NCI-H446 treated with DMSO at 0.1 percent for 48 hours (cell line): ENCODE measurements at places on chromosomes 13 and 19.

DNA sequence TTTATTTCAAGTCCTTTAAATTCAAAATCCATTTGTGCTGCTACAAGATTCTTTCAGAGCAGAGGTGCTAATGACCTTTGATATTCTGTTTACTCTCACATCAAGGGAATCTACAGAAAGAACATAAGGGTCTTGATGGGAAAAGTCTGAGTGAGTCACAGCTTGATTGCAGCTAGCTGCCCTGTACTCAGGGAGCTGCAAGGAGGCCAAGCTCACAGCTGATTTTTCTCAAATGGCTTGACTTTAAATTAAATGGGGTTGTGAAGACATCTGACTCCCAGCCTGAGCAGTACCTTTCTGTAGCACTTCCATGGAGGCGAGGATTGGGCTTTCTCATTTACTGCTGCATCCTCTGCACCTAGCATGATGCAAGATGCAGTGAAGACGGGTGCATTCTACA, 62.5 kb downstream of the RAP2A start:
- DNase-seq = no peak

DNA sequence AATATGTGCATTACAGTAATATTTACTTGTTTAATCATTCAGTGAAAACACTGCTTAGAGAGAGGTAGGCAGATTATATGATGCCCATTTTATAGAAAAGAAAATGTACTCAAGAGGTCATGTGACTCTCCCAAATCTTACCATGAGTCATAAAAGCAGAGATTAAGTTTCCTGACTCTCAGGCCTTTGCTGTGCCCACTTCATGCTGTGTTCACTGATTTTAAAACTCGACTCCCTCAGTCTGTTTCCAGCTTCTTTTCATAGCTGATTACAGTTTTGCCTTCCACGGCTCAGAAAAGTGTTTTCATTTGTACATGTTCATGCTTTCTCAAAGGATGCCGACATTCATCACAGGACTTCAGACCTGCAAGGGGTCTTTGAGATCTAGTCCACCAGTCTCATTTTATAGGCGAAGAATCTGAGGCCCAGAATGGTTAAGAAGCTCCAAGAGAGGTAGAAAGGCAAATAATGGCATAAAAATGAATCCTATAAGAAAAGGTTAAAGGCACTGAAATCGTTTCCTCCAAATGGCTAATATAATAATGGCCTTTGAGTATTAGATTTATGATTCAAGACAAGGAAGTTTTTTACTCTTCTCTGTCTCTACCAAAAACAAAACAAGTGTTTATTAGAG, 9.0 kb upstream of the IPO5 start:
- no peak for DNase-seq

DNA sequence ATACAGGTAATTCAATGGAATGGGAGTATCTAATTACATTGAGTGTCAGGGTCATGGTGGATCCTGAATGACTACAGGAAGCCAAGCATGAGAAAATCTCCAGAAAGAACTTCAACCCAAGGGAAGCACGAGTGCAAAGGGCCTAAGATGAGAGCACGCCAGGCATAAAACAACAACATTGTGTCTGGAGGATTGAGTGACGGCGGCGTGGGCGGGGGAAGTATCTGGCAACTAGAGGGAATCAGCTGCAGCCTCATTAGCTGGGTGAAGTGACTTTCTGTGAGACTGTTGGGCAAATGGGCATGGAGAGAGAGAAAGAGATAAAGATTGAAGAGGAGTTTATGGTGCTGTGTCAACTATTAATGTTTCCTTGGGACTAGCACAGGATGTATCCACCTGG, 194.3 kb downstream of the GPC6 start:
- DNase-seq = no peak

GRCh38 chr13:101181076-101181685, 235.1 kb downstream of the NALCN start:
- no peak for DNase-seq

DNA sequence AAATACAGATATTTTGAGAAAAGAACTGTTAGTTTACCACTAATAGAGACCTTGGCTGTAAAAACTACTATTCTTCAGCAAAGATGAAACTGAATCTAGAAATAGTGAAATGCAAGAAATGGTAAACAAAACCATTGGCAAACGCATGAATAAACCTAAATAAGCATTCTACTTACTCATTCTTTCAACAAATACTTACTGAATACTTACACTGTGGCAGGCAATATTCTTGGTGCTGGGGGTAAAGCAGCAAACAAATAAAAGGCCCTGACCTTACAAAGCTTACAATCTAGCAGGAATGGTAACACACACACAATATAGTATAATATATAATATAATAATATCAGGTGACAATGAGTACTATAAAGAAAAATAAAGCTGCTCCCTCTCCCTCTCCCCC, 38.7 kb downstream of the KATNAL1 start:
- DNase-seq = no peak

- no peak for DNase-seq
Measured at GRCh38 chr19:18368504-18369222, 17.3 kb upstream of the GDF15 start.

- no peak for DNase-seq
Measured at GRCh38 chr19:44072543-44073401, 813 bp downstream of the ZNF284 start.

DNA sequence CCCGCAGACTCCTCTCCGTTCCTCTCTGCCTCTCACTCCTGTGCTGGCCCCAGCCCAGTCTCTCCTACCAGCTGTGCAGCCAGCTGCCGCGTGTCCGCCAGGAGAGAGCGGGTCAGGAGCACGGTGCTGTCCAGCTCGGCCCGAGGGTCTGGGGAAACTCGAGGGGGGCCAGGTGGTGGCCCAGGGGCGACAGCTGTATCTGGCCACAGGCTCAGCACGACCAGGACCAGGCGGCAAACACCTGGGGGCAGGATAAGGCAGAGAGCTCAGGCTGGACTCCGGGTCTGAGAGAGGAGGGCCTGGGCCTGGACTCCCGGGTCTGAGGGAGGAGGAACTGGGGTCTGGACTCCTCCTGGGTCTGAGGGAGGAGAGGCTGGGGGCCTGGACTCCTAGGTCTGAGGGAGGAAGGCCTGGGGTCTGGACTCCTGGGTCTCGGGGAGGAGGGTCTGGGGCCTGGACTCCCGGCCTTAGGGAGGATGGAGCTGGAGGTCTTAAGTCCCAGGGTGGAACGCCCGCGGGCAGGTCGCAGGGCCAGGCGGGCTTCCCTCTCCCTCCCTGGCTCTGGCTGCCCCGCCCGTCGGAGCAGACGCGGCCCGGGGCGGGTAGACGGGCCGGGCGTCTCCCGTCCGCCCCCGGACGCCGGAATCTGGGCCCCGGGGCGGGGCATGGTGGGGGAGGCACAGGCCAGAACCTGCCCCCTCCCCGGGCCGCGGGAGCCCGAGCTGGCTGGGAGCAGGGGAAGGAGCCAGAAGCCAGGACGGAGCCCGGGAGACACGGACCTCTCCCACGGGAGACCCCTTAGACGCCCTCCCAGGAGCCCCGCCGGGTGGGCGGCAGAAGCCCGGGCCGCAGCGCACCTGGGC, 1.3 kb downstream of the IL11 start:
- DNase-seq = no peak

GRCh38 chr19:4503825-4504170, 14.5 kb downstream of the PLIN4 start:
- DNase-seq = no peak

DNA sequence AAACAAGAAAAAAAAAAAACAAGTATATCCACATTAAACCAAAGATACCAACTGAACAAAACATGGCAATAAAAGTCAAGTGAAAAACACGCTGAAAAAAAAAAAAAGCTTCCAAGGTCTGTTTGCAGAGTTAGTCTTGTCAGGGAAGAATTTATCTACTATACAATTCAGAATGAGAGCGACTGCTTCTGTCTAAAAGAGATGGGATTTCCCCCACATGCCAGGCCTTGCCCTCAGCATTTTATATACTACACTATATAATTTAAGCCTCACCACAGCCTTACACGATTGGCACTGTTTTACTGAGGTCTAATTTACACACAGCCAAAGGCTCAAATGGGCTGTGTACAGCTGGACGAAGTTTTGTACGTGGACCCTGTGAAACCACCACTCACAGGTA, 67.3 kb downstream of the FOXO1 start:
- DNase-seq = no peak

DNA sequence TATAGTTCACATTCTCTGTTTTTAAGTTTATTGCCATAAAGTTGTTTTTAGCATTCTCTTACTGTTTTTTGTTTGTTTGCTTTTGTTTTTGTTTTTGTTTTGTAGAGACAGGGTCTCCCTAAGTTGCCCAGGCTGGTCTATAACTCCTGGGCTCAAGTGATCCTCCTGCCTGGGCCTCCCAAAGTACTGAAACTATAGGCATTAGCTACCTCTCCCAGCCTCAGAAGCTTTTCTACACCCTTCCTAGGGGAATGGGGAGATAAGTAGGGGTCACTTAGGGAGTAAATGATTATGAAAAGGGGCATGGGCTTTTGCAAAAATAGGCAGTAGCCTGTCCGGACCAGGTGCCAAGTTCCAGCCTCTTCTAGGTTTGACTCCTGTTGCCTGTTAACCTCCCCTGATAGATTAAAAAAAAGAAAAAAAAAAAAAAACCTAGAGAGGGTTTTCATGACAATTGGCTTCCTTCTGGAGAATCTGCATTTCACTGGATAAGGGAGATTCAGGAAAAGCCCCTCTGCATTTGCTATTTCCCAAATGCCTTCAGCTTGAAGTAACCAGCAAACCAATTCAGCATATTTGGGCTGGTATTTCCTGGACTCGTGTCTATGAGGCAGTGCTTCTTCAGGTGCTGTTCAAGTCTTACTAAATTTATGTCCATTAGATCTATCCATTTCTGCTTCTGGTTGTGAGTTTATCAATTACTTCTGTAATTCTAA, 216.8 kb downstream of the TM9SF2 start:
- DNase-seq = no peak

DNA sequence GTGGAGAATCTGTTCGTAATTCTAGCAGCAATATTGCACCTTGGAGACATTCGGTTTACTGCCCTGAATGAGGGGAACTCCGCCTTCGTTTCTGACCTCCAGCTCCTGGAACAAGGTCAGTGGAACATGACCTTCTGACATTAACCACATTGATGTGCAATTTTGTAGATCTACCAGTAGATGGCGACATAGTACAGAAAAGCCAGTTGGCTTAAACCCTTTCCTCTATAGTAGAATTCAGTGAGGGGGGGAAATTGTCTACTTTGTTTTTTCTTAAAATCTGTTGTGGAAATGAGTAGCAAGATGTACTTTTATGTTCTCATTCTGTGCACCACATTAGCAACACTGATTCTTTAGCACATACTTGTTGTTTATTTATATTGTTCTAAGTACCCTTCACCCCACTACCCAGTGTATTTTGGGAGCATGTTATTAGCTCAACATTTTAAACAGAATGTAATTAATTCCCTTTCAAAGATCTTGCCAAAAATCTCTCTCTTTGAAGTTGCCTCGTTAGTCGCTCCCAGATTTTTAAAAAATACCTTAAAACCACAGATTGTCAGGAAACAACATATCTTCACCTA, 332.2 kb downstream of the MYO16 start:
- no peak for DNase-seq

DNA sequence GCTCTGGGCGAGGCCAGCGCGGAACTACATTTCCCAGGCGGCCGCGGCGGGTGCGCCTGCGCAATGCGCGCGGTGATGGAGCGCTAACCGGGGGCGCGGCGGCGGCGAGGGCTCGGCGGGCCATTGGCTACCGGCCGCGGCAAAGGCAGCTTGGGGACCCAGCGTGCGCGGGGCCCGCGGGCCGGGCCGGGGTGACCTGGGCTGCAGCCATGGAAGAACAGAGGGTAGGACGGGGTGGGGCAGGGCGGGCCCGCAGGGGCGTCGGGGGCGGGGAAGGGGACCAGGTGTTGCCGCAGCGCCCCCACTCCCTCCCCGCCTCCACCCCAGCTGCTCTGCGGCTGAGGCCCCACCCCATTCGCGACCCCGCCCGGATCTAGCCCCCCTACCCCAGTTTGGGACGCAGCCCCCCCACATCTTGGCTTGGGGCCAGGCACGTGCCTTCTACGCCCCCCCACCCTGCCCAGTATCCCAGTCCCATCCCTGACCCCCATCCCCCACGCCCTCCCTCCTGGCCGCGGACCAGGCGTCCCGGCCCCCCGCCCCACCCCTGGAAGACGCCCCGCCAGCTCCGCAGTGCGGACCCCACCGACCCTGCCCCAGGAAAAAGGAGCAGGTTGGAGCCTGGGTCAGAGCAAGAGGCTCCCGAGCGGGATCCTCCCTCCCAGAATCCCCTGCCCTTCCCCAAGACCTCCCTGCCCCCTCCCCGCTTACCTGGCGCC, at the start of gene FSD1:
FSD1 (plus strand) TSS at position 61 of the 719 bp plus-strand sequence; CDS start at position 210, 149 bp downstream.
- peak; percentile 39 for DNase-seq

- DNase-seq = no peak
Measured at GRCh38 chr13:47326061-47326460, 429.2 kb upstream of the HTR2A start.

DNA sequence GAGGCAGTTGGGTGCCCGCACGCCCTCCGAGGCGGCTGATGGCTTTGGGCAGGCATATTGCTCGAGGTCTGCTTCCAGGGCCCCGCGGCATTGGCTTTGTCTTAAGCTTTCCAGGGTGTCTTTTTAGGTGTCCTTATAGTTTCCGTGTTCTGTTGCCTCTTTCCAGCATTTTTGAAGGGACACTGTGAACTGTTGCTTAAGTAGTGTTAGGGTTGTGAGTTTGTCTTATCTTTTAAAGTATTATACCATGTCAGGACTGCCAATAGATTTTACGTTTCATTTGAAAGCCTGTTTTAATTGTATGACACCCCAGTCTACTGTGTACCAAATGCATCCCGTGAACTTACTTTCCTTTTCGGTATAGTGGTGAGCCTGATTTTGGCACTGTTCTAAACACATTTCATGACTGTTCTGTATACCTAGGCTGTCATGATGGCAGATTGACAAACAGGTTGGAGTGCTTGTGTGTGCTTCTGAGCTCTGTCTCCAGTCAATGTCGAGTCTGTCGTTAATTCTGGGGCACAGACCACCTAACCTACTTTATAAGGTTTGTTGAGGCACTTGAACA, 656 bp downstream of the PCCA start:
- DNase-seq = no peak

DNA sequence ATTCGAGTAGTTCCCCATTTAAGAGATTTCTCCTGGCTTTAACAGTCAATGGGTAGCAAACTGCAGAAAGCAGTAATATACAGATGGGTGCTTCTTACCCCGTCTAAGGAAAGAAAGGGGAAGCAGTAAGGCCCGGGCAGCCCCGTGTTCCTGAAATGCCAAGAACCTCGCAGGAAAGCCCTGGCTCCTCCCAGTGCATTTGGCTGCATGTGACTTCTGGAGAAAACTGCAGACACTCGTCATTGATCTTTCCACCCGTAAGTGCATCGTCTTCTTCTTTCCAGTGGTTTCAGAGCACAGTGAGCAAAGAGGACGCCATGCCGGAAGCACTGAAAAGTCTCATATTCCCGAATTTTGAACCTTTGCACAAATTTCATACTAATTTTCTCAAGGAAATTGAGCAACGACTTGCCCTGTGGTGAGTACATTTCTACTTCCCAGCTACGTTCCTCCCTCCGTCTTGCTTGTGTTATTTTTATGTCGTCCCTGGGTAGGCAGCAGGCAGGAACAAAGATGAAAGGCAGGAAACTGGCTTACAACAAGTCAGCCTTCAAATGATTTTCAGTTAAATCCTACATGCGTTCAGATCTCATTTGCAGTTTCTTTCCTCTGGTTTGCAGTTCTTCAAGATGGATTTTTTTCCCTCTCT, 165.2 kb downstream of the STK24 start:
- no peak for DNase-seq

GRCh38 chr13:96089749-96090239, at the start of gene HS6ST3:
Gene HS6ST3, plus strand, starts transcription at chr13:96090107.
- no peak for DNase-seq
